Lung (tissue), 17 donors: ENCODE measurements at places on chromosomes 5 and 9. TPM values are rescaled to one million over a fixed set of nuclear protein-coding genes. Genes with fewer than 3 reads are reported as not detected.

The SCGB3A2 gene
- 914 TPM for polyA plus RNA-seq

The DIRAS2 gene
- polyA plus RNA-seq: 0.04 TPM

The KIF2A gene
- 12.8 TPM for polyA plus RNA-seq

The C9orf50 gene
- polyA plus RNA-seq: not detected

The IL5 gene
- polyA plus RNA-seq: not detected

The POLR3G gene
- 1.3 TPM for polyA plus RNA-seq

The STPG3 gene
- polyA plus RNA-seq: 0.18 TPM

The PGGT1B gene
- 3.6 TPM for polyA plus RNA-seq

The IFNK gene
- not detected for polyA plus RNA-seq

The FOXD4L5 gene
- polyA plus RNA-seq: 0.01 TPM

The SPAAR gene
- 5.7 TPM for polyA plus RNA-seq

The FOXD4L6 gene
- 0.05 TPM for polyA plus RNA-seq

The TEK gene
- 5.9 TPM for polyA plus RNA-seq

The SAXO1 gene
- 0.02 TPM for polyA plus RNA-seq

The PCDHAC2 gene
- polyA plus RNA-seq: 1.3 TPM

The PCDHGB7 gene
- 4.7 TPM for polyA plus RNA-seq

The GGTA1 gene
- 1.5 TPM for polyA plus RNA-seq

The LCN9 gene
- not detected for polyA plus RNA-seq

The NUTM2G gene
- polyA plus RNA-seq: not detected

The BRINP1 gene
- 0.31 TPM for polyA plus RNA-seq

The AIF1L gene
- 3.2 TPM for polyA plus RNA-seq

The AK8 gene
- 2.4 TPM for polyA plus RNA-seq

The ANKRD20A1 gene
- 0.18 TPM for polyA plus RNA-seq

The DDX4 gene
- 0.03 TPM for polyA plus RNA-seq

The RNF183 gene
- 0.12 TPM for polyA plus RNA-seq

The DNAJB5 gene
- polyA plus RNA-seq: 8.9 TPM

The HTR4 gene
- polyA plus RNA-seq: not detected

The NMUR2 gene
- polyA plus RNA-seq: 0.49 TPM

The LYSMD3 gene
- polyA plus RNA-seq: 5.7 TPM

The SIT1 gene
- polyA plus RNA-seq: 1.9 TPM

The CYSRT1 gene
- 0.70 TPM for polyA plus RNA-seq

The SLC28A3 gene
- polyA plus RNA-seq: 0.78 TPM

The KIF24 gene
- polyA plus RNA-seq: 0.71 TPM

The REEP5 gene
- polyA plus RNA-seq: 74.7 TPM

The PROB1 gene
- polyA plus RNA-seq: 0.33 TPM
